NCI-H1417 (cell line): ENCODE measurements at places on chromosomes 1 and 21.

DNA sequence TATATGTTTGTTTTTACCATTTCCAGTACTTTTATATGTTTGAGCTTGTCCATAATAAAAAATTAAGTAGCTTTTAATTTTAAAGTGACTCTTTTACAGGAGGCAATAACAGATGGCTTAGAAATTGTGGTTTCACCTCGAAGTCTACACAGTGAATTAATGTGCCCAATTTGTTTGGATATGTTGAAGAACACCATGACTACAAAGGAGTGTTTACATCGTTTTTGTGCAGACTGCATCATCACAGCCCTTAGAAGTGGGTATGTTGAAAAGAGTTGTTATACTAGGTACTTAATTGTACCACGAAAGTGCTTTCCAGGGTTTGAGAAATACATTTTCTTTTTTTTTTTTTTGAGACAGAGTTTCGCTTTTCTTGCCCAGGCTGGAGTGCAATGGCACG, 46.1 kb downstream of the RNF2 start:
- no peak for DNase-seq

- DNase-seq, result no peak
Observed at GRCh38 chr1:21366288-21366687, 73.6 kb upstream of the NBPF3 start.

GRCh38 chr1:175095978-175096607, 28.5 kb downstream of the TNN start:
- no peak for DNase-seq

- no peak for DNase-seq
Observed at GRCh38 chr1:45834689-45835088, 31.3 kb downstream of the MAST2 start.

GRCh38 chr1:5444396-5444795, 547.8 kb downstream of the NPHP4 start:
- DNase-seq, result no peak

DNA sequence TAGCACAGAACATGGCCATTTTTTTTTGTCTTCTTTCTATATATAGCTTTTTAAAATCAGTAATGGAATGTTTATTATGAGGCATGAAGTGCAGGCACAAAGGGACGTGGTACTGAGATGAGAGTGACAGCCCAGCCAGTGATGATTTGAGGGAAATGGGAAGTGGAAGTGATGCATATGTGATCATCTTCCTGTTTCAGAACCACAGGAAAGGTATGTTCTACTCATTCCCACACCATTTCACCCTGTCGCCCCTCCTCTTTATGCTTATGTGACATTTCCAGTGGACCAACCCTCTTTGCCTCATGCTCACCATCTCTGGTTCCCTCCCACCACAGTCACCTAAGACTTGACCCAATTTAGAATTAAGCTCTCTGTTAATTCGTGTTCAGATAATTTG, 24.3 kb downstream of the PTGS2 start:
- DNase-seq, result no peak

- no peak for DNase-seq
Observed at GRCh38 chr1:228063251-228064191, 19.0 kb upstream of the ARF1 start.

- no peak for DNase-seq
Observed at GRCh38 chr21:39161064-39161463, 22.2 kb downstream of the PSMG1 start.

- peak; percentile 89 for DNase-seq
Observed at GRCh38 chr1:208837242-208837641, 593.1 kb upstream of the PLXNA2 start.

DNA sequence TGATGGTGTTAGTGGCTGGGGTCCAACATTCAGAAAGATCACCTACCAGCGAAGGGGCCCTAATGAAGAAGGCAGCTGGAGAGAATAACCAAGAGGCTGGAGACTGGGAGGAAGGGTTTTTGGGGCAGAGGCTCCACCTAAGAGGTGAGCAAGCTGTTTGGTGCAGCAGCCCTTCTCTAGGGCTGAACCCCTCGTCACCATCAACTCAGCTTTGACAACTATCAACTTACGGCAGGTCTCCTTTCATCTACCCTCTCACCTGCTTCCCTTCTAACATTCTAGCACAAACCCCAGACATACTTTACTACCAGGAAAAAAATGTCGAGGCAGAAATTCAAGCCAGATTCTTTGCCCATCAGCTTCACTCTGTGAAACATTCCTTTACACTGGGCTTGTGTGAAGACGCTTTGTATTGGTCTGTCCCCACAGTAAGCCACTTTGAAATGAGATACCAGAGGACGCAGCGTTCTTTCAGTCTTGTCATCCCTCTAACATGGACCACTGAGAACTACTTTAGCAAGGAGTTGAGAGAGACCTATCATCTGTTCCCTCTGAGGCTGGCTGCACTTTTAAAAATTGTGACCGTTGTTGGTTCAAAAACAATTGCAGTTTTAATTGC, 84.6 kb downstream of the RAVER2 start:
- no peak for DNase-seq

- no peak for DNase-seq
Observed at GRCh38 chr21:31988492-31989290, 115.9 kb downstream of the HUNK start.

DNA sequence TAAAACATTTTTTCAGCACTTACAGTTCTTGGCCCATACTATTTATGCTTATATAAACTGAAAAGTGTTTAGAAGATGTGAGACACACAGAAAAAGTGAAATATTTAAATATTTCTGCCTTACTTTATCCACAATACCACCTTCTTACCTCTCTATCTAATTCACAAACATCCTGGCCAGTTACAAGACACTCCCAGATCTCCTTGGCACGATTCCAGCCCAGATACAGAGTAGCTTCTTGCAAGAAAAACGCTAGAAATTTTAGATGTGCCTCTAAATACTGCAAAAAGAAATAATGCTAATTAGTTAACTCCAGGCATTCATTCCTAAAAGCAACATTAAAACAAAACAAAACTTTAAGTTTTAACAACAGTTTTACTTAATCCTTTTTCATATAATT, 68.4 kb downstream of the USP24 start:
- no peak for DNase-seq

GRCh38 chr21:18403735-18404450, at the start of gene TMPRSS15:
Gene TMPRSS15, minus strand, starts transcription at chr21:18403785. Its CDS starts 163 bp downstream, at chr21:18403622.
- no peak for DNase-seq

DNA sequence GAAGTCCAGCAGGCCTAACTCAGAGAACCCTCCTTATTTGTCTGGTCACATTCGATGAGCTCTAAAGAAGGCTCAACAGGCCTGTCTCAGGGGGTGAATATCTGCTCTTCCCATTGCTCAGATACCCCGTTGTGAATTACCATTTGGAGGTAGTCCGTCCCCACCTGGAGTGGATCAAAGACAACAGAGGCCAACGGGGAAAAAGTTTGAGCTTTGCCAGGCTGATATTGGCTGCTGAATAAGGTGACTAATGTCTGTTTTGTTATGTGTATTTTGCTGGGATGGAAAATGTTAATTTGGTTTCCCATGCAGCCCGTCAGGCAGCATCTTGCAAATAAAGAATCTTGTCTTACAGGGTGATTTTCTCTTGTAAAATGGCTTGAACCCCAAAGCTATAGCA, 69.2 kb upstream of the EPS8L3 start:
- no peak for DNase-seq

- no peak for DNase-seq
Observed at GRCh38 chr1:213330281-213330680, 279.2 kb downstream of the RPS6KC1 start.

- no peak for DNase-seq
Observed at GRCh38 chr21:45457832-45458172, 52.8 kb downstream of the COL18A1 start.

DNA sequence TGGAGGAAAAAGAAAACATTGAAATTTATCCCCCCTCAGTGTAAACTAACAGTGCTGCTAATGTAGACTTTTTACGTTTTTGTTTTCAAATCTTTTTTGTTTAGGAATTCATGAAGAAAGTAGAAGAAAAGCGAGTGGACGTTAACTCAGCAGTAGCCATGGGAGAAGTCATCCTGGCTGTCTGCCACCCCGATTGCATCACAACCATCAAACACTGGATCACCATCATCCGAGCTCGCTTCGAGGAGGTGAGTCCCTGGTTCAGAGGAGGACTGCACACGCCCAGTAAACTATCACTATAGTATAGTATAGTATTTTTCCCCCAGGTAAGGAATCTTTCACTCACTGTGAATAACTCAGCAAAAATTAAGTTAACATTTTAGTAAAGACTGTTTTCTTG, 37.8 kb upstream of the BMP8A start:
- no peak for DNase-seq

DNA sequence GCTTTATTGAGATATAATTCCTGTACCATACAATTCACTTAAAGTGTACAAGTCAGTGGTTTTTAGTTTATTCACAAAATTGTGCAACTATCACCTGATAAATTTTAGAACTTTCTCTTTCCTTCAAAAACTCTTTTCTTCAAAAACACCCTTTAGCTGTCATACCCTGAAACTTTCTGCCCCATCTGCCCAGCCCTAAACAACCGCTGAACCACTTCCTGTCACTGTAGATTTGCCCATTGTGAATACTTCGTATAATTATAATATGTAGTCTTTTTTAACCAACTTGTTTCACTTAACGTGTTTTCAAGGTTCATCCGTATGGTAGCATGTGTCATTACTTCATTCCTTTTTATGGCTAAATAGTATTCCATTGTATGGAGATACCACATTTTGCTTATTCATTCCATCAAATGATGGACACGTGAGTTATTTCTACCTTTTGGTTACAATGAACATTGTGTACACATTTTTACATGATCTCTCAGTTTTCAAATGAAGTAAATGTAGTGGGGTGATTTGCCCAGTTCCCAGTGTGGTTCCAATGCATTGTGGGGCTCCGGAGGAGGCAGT, 37.9 kb downstream of the WNT4 start:
- no peak for DNase-seq

DNA sequence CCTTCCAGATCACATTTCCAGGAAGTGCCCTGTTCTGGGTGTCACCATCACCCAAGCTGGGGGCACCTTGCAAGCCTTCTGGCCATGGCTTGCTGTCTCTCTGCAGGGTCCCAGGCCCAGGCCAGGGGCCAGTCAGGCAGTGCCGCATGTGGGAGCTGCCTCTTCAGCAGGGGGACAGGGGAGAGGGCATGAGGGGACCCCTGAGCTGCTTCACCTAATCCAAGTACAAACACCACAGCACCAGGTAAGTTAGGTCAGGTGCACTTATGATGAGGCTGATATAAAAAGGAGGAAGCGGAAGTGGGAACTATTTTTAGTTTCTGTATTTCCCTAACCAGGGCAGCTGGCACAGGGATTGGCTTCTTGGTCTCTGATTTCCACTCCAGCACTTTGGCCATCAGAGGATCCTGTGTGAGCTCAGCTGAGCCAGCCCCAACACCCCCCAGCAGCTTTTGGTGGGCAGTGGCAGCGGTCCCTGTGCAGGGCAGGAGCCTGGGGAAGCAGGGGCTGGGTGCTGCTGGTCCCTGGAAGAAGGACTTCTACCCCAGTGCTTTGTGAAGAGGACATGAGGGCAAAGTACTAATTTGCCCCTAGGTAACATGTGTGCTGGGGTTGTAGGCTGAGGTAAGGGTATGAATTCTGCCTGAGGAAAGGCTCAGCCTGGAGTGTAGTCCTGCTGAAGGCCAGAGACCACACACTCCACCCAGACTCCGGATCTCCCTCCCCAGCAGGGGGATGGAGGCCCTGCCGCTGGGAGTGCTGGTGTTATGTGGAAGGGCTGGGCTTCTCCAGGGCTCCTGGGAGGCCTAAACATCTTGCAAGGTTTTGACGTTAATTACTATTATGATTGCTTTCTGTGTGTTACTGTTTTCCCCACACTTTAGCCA, 3.3 kb upstream of the PCBP3 start:
- DNase-seq, result no peak

- DNase-seq, result no peak
Observed at GRCh38 chr1:88001460-88001859, 672.8 kb downstream of the LMO4 start.

DNA sequence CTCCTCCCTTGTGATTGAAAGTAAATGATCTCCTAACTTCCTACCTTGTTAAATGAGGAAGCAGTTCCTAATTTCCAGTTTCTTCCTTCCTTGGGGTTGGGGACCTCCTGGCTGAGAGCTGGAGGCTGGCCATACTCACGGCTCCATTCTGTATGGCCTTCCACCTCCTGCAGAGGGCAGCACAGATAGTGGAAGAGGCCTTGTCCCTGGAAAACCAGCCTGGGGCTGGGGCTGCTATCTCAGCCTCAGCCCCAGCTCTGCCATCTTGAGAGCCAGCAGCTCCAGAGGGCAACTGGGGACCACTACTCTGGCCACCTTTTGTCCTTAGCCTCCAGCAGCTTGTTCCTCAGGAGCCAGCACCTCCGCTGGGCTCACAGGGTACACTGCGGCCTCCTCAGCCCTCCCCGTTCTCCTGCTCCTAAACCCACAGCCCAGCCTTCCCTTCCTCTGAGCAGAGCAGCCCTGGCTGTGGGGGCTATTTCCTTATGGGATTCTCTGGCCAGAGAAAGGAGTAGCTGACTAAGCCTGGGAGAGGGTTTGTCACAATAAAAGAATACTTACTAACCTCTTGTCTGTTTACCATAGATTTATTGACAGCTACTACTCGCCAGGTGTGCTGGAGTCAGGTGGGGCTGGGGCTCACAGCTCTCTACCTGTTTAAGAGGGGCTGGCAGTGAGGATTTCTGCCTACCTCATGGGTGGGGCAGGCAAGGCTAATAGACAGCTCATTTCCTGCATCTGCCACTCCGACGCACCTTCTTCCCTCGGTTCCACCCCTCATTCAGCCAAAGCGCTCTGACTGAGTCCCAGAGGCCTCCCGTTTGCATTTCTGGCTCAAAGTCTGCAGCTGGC, 6.3 kb downstream of the TMEM234 start:
- peak; percentile 68 for DNase-seq

DNA sequence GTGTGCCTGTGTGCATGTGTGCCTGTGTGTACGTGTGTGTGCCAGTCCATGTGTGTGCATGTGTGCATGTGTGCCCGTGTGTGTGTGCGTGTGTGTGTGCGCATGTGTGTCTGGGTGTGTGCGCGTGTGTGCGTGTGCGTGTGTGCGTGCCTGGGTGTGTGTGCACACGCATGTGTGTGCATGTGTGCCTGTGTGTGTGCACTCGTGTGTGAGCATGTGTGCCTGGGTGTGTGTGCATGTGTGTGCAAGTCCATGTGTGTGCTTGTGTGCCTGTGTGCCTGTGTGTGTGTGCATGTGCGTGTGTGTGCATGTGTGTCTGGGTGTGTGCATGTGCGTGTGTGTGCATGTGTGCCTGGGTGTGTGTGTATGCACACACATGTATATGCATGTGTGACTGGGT, 28.7 kb upstream of the COL6A2 start:
- no peak for DNase-seq

GRCh38 chr1:32498751-32499150, 33.9 kb downstream of the ZBTB8B start:
- DNase-seq, result no peak
